ENCODE measurements at places on chromosomes 3 and 15.
A peak's percentile ranks its signal among the peaks of the same experiment; 100 is the strongest.

GRCh38 chr3:156429125-156429524 lies 125.8 kb downstream of the SSR3 start:
- DNase-seq, result no peak

- no peak for DNase-seq
These were observed 11.4 kb downstream of the LHFPL4 start for GRCh38 chr3:9542182-9542581.

- DNase-seq, result peak; percentile 20
These were observed 3.3 kb upstream of the UBL7 start for GRCh38 chr15:74464216-74464615.

DNA sequence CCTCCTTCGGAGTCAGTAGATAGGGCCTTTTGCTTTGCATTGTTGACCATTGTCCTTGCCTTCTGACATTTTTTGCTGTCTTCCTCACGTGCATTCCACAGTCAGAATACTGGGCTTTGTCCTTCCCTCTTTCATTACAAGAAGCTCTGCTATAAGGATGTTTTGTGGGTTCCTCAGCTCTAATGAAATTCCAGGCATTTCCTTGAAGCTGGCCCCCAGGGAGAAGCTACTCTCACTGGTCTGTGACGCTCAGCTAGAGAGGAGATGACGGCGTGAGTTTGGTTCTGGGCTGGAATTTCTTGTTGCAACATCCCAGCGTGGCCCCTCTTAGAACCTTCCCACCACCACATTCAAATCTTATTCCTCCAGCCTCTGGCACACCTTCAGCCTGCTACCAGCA lies 210.2 kb downstream of the TJP1 start:
- DNase-seq, result no peak

DNA sequence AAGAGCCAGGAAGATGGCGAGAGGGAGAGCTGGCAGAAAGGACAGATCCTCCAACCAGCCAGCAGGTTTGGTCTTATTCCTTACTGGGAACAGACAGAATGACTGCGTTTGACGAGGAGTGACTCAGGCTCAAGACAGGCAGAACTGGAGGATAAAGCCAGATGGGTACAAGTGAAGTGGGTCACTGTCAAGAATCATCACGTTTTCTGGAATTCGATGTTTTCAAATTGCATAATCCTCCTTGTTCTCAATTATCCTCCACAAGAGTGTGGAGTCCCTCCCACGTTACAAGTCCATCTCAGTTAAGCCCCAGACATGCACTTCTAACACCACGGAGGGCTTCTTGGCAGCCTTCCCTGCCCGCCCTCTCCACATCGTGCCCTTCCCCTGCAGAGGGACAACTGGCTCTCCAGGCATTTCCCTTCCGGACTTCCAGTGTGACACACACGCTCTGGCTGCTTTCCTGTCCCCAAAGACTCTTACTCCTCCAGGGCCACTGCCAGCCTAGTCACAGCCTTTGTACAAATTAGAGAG lies 183.1 kb downstream of the CHST2 start:
- DNase-seq, result peak; percentile 17

DNA sequence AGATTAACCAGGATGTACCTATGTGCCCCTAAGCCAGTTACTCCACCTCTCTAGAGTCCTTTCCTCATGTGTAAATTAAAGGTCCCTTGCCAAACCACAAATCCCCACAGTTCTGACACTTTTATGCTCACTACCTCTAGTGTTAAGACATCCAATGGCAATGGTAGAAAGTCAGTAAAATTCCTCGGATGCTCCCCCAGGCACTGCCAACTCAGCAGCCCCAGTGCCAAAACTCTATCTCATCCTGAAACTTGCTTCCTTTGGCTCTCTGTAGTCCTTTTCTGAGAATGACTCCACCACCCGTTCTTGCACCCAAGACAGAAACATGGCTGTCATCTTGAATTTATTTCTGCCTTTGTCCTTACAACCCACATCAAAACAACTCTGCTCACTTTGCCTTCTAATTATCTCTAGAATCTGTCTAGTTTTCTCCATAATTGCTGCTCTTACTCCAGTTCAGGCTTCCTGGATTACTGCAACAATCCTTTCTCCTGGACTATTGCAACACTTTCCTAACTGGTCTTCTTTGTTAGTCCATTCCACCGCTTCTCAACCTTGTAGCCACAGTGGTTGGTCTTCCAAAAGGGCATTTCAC lies 41.6 kb downstream of the MB21D2 start:
- DNase-seq, result no peak

GRCh38 chr15:32675466-32675865 lies 34.0 kb downstream of the SCG5 start:
- DNase-seq, result peak; percentile 5

- DNase-seq, result peak; percentile 80
These were observed 127.4 kb upstream of the ABHD17C start for GRCh38 chr15:80567721-80568157.

GRCh38 chr3:167148136-167148535 lies 232.0 kb downstream of the ZBBX start:
- DNase-seq, result no peak

- DNase-seq, result peak; percentile 61
These were observed 36.2 kb upstream of the CLRN1 start for GRCh38 chr3:151008699-151009098.

- no peak for DNase-seq
These were observed 10.7 kb downstream of the GORASP1 start for GRCh38 chr3:39096775-39097174.
